ENCODE measurements at places on chromosomes 7 and 10.

GRCh38 chr10:91708174-91708861, 75.4 kb upstream of the PPP1R3C start:
- no peak for DNase-seq

- no peak for DNase-seq
Measured at GRCh38 chr10:70596860-70597809, 5.4 kb downstream of the PRF1 start.

- no peak for DNase-seq
Measured at GRCh38 chr7:117008118-117008885, 55.0 kb downstream of the ST7 start.

DNA sequence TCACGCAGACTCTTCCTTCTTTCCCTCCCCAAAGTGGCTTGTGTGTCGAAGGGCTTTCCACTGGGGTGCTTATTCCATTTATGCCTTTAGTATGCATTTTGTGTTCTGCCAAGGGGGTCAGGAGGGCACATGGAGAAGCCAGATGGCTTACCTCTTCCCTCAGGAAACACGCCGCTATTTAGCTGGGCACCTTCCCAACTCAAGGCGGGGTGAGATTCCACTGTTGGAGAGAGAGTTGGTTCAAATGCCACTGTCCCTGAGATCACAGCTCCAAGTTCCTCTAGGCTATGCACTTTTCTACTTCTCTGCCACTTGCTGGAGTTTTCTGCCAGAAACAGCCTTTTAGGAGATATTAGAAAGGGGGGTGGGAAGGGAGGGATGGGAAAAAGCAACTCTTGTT, 1091.8 kb downstream of the LRMDA start:
- DNase-seq = peak; percentile 72

GRCh38 chr7:96320442-96320841, 1.5 kb downstream of the SLC25A13 start:
- no peak for DNase-seq

GRCh38 chr7:105493923-105494315, 28.2 kb downstream of the PUS7 start:
- DNase-seq = peak; percentile 39

GRCh38 chr7:128731184-128731583, 8.0 kb upstream of the CALU start:
- DNase-seq = no peak

All from dermis microvascular lymphatic vessel endothelial cell (primary cell).